ENCODE measurements at places on chromosomes 11 and 22.
A peak's percentile ranks its signal among the peaks of the same experiment; 100 is the strongest.

DNA sequence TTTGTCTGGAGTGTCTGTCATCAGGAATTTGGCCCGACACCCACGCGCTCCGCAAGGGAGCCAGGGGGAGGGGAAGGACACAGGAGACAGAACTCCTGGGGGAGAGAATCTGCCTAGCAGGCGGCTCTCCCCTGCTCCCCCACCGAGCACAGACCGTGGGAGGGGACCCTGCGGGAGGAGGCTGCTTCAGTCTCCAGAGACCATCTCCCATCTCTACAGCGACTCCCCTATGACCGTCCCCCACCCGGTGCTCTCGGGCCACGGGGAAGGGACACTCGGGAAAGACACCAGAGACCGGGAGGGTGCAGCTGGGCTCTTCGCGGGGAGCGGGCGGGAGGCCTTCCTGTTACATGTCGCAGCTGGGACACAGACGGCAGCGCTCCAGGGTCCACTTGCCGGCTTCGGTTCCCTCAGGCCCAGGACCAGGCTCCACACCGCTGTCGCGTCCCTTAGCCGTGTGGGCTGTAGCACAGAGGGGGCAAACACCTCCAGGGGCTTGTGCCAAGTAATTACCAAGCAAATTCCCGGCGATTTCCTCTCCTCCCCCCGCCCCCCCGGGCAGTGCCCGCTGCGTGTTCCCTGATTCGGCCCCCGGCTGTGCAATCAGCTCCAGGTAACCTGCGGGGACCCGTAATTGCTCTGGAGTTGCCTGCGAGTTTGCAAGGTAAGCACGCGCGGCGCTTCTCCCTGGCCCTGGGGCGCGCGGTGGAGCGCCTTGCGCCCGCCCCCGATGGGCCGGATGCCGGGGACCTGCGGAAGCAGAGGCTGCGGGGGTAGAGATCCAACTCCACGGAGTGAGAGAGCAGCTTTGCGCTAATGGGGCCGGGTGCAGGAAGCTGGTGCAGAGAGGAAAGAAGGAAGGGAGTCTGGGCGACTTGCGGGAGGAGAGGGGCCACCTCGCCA lies 155.1 kb upstream of the CADM1 start:
- no peak for DNase-seq

- DNase-seq, result no peak
Observed at GRCh38 chr11:35786188-35786587, 123.6 kb downstream of the TRIM44 start.

DNA sequence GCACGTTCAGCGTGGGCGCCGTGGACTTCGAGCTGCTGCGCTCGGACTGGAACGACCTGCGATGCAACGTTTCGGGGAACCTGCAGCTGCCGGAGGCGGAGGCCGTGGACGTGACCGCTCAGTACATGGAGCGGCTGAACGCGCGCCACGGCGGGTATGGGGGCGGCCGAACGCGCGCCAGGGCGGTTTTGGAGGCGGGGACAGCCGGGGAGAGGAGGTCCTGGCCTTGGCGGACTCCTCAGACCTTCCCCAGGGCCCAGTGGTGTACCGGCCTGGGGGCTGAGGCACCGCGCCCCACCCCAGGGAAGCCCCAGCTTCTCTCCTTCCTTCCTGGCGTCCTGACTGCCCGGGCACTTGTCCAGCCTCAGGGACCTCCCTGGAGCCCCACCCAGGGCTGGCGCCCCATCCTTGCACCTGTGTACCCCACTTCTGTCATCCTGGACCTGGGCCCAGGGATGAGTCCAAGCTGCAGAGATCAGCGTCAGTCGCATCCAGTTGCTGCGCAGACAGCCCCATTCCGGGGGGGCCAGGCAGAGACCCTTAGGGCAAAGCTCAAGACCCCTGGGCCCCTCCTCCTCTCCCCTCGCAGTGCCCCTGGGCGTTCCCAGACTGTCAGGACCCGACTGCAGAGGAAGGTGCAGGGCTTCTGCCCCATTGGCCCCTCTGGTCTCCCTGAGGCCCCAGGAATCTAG lies 8.0 kb downstream of the B4GALNT4 start:
- DNase-seq, result no peak

GRCh38 chr11:19889531-19889930 lies 176.9 kb downstream of the NAV2 start:
- no peak for DNase-seq

DNA sequence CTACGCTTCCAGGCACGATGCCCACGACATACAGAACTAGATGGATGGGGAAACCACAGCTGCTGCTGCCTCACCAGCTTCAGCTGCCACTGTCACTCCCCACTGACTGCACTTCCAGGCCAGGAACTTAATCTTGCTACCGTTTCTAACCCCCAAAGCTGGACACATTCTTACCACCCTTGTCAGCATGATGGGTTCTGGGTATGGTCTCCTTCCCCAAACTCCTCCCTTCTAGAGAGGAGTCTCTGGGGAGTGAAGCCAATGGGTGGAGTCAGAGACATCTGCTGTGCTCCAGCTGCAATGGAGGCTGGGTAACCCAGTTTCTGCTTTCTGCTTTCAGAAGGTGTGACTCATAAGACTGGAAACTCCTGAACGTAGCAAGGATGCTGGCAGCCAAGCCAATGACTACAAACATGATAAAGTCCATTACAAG lies 87.0 kb upstream of the THY1 start:
- DNase-seq, result no peak

DNA sequence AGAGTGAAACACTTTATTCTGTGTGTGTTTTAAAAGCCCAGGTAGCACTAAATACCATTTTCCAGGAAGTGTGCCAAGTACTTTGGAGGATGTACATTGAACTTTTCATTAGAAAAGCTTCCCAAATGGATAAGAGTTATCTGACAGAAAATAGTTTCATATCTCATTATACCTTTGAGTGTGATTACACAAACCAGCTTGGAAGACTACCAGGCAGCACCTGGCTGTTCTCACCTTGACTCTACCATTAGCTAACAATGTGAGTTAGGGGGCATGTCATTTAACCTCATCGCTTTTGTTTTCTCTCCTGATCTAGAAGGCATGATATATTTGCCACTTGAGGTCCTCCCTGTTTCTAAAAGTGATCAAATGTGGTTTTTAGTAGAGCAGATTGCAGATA lies 50.2 kb downstream of the GRM5 start:
- no peak for DNase-seq

DNA sequence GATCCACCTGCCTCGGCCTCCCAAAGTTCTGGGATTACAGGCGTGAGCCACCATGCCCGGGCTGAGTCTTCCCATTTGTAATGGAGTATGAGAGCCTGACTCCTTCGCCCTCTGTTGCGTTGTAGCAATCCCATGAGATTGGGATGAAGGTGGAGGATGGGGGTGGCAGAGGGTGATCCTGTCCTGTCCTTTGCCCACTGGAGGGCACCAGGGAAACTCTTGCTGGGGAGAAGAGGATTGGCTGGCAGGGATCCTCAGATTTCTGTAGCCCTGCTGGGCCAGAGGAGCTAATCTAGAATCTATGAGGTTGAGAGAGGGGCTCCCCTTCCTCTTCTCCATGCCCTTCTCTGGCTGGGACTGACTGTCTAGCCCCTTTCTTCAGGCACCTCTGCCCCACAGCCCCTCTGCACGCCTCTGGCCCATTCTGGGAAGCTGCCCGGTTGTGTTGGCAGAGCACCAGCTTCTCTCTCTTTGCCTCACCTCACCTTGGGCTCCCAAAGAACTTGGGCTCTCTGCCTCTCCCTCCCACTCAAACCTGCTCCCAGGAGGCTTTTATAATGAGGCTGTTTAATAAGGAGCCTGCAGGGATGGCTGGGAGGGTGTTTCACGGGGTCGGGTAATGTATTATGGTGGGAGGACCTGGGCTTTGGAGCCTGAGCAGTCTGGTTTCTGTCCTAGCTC lies 9.5 kb upstream of the CATSPER1 start:
- DNase-seq, result no peak

GRCh38 chr11:116986521-116987105 lies 111.6 kb downstream of the SIK3 start:
- no peak for DNase-seq

DNA sequence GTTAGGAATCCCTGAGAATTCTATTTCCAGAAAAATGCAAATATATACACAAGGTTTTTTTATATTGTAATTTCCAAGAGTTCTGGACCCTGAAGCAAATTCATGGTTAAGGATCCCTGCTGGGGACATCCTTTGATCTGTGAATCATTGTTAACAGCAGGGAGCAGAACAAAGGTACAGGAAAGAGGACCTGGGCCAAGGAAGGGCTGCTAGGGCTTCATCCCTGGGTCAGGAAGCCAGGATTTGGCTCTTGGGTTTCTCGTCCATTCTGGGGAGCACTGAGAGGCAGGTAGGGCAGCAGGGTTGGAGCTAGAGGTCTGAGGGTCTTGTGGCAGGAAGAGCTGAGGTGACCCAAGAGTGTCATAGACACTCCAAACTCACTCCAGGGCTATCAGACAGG lies 10.2 kb upstream of the OAF start:
- no peak for DNase-seq

GRCh38 chr22:49364398-49364797 lies 463.3 kb downstream of the BRD1 start:
- DNase-seq, result no peak

DNA sequence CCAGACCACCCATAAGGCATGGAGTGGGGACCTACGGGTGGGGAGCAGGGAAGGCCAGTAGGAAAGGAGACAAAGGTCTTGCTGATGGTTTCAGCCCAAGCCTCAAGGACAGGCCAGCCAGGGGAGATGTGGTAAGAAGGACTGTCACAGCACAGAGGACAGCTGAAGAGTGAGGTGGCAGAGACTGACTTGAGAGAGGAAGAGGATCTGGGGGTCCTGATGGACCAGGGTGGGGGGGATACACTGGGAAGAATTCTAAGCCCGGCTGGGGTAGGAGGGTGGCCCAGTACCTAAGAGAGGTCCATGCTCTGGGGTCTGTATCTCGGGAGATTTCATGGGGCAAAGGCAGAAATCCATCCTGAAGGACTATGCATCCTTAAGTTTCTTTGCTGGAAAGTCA lies 66.1 kb upstream of the THY1 start:
- no peak for DNase-seq

DNA sequence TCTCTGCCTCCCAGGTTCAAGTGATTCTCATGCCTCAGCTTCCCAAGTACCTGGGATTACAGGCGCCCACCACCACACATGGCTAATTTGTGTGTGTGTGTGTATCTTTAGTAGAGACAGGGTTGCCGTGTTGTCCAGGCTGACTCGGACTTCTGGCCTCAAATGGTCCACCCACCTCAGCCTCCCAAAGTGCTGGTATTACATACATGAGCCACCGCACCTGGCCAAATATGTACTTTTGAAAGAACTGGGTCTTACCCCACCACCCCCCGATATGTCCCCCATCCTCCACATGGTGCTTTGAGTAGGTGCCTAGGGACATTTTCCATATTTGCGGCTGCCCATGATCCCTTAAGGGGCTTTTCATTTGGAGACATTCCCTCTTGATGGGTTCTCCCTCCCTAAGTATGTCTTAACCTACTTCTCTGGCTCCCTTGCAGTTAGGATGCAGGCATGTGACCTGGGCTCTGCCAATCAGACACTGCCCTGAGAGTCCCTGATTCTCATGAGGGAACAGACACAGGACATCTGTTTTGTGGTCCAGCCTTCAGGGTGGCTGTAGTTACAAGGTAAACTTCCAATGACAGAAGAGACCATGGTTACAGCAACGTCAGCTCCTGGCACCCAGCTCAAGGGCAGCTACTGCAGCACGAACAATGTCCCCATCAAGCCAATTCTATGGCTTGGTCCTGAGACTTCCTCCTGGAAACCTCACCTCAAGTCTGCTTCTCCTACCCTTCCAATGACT lies 48.4 kb downstream of the CHST1 start:
- DNase-seq, result no peak

GRCh38 chr11:92960886-92961285 lies 8.6 kb upstream of the MTNR1B start:
- DNase-seq, result no peak

- peak; percentile 39 for DNase-seq
Observed at GRCh38 chr22:40009951-40010671, 15.4 kb downstream of the FAM83F start.

DNA sequence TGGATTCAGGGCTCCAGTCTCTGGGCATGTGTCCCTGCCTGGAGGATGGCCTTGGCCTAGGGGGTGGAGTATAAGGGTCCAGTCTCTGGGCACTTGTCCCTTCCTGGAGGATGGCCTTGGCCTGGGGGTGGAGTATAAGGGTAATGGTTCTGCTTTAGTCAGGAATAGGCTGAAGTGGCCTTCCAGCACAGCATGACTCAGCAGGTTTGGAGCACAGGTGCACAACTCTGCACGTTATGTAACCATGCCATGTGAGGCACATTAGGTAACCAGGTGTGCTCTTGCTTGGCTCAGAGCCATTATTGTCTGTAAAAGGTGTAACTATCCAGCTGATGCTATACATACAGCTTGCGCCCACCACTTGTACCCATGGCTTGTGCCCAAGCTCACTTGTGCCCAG lies 48.4 kb upstream of the POLD3 start:
- DNase-seq, result no peak

DNA sequence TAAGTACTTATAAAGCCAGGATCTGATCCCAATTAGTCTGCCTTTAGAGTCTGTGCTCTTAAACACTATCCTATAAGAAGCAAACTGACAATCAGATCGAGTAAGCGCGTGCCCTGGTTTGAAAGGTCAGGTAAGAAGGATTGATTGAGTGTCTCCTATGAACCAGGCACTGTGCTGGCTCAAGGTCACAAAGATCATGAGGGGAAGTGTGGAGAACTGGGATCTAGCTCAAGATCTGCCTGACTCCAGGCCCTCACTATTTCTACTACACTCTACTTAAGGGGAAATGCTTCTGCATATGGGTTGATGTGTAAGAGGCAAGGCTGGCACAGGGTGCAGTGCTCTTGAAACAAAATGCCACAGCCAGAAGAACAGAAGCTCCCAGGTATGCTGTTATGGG lies 77.0 kb downstream of the ME3 start:
- DNase-seq, result no peak

- DNase-seq, result no peak
Observed at GRCh38 chr11:124481365-124482323, 36.1 kb upstream of the OR8B8 start.

- no peak for DNase-seq
Observed at GRCh38 chr11:26507229-26507628, 64.8 kb downstream of the MUC15 start.

DNA sequence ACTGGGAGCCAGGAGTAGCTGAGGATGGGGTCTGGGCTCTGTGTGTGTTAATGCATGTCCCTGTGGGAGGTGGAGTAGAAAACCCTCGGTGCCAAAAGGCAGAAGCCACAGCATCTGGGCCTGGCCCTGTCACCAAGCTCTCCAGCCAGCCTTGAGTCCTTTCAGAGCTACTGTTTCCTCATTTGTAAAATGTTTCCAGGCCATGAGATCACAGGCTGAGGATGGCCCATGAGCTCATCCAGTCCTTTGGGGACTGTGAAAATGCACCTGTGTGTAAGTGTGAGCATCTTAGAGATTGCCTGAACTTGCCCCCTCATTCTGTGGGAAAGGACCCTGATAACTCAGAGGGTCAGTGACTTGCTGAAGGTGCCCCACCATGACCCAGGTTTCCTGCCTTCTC lies 9.1 kb downstream of the ANKK1 start:
- DNase-seq, result no peak
